ENCODE measurements at places on chromosomes 1 and 21.
A peak's percentile ranks its signal among the peaks of the same experiment; 100 is the strongest.

- DNase-seq: no peak
Measured at GRCh38 chr1:7346600-7347570, 424.2 kb upstream of the VAMP3 start.

GRCh38 chr1:35838693-35839245 lies 31.0 kb downstream of the AGO4 start:
- DNase-seq: no peak

- no peak for DNase-seq
Measured at GRCh38 chr1:155455588-155456195, 106.9 kb downstream of the ASH1L start.

- no peak for DNase-seq
Measured at GRCh38 chr1:58773406-58773840, 10.4 kb downstream of the JUN start.

DNA sequence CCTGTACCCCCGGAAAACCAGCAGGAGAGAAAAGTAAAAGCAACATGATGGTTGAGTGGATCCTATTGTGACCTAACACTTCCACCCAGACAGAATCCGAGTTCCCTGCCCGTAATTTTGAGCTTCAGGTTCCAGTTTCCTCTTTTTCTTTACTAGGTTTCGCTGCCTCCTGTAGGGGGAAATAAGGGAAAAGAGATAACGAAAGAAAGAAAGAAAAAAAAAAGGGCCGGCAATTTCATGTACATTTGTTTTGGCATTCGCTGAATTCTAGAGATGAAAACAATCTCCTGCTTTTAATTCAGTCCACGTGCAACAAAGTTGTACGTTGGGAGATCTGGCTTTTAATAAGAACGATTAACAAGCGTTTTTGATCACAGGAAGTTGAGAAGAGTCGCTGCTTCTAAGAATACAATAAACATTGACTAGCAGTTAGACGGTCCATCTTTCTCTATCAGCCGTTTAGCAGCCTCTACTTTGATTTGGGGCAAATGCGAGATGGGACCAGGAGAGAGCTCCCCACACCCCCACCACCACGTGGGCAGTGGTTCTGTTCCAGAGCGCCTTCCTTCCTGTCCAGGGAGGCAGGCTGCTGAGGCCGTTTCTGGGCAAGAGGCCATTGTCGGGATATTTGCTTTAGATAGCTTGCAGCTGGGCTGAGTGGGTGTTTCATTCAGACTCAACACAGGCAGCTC lies 155.9 kb upstream of the RUNX1 start:
- DNase-seq: no peak

GRCh38 chr1:42250164-42250563 lies 84.9 kb downstream of the FOXJ3 start:
- no peak for DNase-seq

- DNase-seq: peak; percentile 67
Measured at GRCh38 chr1:201739492-201740085, 89.4 kb upstream of the IPO9 start.

DNA sequence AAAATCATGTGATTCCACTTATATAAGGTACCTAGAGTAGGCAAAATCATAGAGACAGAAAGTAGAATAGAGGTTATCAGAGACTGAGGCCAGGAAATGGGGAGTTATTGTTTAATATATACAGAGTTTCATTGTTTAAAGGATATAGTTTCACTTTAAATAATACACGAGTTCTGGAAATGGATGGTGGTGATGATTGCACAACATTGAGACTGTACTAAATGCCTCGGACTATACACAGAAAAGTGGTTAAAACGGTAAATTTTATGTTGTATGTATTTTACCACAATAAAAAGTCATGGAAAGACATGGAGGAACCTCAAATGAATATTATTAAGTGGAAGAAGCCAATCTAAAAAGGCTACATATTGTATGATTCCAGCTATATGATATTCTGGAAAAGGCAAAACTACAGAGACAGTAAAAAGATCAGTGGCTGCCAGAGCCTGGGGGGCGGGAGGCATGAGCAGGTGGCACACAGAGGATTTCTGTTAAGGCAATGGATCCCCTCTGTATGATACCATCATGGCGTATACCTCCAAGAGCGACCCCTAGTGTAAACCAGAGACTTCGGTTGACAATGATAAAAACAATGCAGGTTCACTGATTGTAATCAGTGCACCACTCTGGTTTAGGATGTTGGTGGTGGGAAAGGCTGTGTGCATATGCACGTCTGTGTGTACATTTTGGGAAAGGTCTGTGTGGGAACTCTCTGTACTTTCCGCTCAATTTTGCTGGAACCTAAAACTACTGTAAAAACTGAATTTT lies 7.5 kb downstream of the C1orf198 start:
- DNase-seq: no peak

DNA sequence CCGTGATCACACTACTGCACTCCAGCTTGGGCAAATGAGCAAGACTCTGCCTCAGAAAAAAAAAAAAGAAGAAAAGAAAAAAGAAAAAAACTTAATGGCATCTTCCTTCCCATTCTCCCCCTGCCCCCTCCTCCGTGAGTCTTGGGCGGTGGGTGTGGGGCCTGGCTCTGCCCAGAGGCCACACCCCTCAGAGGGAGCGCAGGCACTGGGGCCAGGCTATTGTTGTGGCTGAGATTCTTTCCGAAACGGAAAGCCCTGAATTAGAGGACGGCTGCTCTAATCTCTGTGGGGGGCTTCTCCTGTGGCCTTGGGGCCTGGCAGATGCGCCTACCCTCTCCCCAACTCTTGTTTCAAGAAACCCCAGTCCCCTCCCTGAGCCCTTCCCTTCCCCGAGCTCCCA lies 4.1 kb upstream of the FAM110D start:
- DNase-seq: no peak

DNA sequence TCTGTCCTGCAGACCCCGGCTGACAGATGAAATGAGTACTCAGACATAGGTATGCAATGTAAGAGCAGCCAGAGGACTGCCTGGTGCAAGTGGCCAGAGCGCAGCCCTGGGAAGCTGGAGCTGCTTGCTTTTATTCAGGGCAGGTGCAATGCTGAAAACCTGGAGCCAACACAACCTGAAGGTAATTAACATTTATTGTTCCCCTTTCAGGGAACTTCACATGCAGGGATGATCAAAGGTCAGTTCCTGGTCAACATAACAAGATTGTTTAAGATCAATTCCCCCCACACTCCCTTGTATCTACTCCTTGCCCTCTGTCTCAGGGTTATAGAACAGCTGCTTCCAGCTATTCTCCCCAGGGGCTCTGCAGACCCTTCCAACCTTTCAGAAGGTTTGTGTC lies 48.7 kb upstream of the PRELP start:
- no peak for DNase-seq

DNA sequence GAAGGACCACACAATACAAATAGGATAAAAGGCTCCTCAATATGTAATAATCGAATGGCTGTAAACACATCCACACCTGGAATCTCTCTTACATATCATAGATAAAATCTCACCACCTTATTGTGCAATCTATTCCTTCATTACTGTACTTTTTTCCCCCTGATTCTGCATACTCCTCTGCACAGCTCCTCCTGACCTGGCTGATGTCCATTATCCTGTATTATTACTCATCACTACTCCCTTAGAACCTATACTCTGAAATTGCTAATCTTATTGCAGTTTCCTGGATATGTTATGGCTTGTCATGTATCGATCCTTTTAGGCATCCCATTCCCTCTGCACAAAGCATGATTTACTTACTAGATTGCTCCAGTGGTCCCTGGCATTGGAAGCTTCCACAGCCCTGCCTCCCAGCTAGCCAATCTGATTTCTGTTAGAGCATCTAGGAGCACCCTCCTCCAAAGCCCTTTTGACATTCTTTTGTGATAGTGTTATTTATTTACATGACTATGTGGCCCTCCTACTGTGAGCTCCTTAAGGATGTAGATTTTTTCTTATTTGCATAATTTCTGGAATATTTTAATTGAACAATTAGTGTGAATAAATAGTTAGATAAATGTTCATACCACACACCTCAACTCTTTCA lies 24.2 kb upstream of the PHGDH start:
- no peak for DNase-seq

DNA sequence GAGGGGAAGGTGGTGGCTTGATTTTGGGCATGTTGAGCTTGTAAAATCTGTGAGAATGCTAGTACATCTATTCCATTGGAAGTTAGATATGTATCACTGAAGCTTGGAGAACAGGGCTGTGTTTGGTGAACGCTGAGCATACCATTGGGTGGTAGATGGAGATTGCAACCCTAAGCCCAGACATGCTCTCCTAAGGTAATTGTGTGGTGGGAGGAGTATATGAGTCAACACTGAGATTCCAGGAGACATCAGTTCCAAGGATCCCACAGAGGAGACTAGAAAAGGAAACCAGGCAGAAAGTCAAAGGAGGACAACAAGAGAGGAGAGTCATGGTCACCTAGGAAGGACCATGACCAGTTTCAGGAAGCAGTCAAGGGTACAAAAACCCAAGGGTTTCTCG lies 60.4 kb downstream of the KIF21B start:
- DNase-seq: no peak

GRCh38 chr1:243325305-243325890 lies 69.6 kb downstream of the SDCCAG8 start:
- peak; percentile 47 for DNase-seq

DNA sequence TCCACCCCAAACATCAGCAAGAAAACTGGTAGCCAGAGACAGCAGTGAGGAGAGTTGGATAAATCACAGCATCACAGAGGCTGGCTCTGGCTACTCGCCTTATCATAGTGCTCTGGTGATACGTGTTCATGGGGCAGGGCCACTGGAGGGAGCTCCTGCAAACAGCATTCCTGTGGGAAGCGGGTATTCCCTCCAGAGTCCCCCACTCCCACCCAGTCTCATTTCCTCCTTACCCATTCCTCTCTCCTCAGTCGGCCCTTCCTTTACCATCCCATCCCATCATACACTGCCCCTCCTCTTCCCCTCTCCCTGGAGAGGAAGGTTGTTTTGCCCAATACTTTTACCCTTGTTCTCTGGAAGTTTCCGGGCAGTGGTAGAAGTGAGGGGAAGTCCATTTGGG lies 7.1 kb downstream of the NHLH2 start:
- DNase-seq: no peak

- DNase-seq: peak; percentile 21
Measured at GRCh38 chr1:182392050-182393028, 749 bp upstream of the GLUL start.

DNA sequence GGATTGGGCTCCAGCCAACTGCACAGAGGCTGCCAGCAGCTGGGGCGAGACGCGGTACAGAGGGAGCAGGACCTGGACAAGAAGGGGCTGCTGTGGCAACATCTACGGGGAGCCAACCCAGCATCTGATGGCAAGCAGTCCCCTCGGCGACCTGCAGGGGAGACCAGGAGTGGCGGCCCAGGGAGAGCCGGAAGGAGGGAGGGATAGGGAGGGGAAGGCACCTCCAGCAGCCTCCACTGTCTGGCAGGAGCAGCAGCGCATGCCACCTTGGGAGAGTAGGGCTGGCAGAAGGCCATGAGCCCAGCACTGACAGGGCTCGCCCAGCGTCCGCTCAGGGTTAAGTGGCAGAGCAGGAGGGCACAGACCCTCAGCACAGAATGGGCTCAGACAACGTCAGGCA lies 17.3 kb downstream of the CHD5 start:
- DNase-seq: no peak

- no peak for DNase-seq
Measured at GRCh38 chr1:14302025-14302424, 296.5 kb upstream of the KAZN start.

DNA sequence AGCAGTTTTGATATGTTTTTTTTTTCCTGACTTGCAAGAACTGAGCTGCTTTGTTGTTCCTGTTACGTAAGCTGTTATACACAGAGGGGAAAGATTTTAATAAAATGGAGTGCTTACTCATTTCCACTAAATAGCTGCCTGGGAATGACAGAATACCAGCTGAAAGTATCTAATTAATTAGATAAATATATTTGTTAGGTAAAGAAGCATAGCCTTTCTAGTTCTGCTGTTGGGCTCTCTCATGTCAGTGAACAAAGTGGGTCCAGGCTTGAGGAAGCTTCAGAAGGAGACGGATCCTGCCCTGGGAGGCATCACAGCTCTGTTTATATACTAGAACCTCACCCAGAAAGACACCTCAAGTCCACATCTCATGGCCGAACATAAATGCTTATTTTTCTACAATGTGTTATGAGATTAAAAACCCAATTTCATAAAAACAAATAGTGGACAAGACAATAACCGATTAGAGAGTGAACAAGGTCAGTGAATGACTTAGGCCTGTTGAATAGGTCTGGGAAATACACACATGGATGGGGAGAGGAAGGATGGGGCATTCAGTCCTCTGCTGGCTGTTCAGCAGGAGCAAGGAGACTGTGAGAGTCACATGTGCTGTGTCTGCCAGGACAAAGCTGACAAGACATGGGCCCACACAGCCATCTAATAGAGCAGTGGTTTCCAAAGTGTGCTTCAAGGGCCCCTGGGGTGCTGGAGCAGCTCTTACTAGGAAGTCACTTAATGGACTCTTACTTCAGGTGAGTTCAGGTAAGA lies 20.6 kb downstream of the TRAF5 start:
- no peak for DNase-seq

GRCh38 chr1:31013187-31013864 lies 52.2 kb downstream of the PUM1 start:
- DNase-seq: no peak

DNA sequence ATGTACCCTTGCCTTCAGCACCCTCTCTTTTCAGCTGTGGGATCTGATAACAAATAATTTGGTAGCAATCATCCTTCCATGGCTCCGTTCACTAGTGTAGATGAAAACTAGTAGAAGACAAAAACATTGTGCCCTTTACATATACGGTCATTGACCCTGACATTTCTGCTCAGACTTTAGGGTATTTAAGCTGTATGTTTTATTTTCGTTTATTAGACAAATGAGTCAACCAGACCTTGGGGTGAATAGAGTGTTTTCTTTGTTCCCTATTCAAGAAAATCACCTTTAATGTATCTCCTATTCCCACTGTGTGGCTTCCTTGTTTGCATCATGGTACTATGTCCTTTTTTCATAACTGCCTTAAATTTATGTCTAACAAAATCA lies 187.3 kb downstream of the VAV3 start:
- no peak for DNase-seq

GRCh38 chr1:184237588-184237987 lies 149.2 kb upstream of the C1orf21 start:
- no peak for DNase-seq

- DNase-seq: no peak
Measured at GRCh38 chr1:26012864-26013263, 8.7 kb upstream of the EXTL1 start.

- DNase-seq: peak; percentile 47
Measured at GRCh38 chr1:16046842-16047241, 3.3 kb downstream of the CLCNKB start.

DNA sequence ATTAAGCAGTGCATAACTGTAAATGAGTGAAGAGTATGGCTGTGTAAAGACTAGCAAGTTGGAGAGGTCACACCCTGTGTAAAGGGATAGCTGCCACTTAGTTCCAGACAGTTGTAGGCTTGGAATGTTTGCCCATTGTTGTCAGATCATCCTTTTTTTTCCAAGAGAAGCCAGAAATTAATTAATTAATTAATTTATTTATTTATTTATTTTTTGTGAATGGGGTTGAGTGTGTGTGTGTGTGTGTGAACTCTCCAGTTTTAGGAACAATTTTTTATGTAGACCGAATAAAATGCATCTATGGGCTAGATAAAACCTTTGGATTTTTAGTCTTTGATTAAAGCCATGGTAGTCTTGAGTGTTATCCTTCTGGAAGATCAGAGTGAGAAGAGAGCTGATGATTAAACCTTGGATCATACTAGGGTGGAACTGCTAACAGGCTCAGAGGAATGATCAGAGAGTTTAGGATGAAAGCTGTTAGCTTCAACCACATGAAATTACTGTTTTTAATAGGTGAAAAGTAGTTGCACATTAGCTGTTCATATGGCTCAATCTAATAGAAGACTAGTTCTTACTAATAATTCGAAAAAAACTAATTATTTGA lies 58.4 kb downstream of the OSBPL9 start:
- DNase-seq: no peak

GRCh38 chr1:55720261-55720660 lies 505.1 kb upstream of the USP24 start:
- no peak for DNase-seq
